Esophagus mucosa (tissue), 1 donor: ENCODE measurements at places on chromosomes 3 and 15. TPM values are rescaled to one million over a fixed set of nuclear protein-coding genes. Genes with fewer than 3 reads are reported as not detected.

DNA sequence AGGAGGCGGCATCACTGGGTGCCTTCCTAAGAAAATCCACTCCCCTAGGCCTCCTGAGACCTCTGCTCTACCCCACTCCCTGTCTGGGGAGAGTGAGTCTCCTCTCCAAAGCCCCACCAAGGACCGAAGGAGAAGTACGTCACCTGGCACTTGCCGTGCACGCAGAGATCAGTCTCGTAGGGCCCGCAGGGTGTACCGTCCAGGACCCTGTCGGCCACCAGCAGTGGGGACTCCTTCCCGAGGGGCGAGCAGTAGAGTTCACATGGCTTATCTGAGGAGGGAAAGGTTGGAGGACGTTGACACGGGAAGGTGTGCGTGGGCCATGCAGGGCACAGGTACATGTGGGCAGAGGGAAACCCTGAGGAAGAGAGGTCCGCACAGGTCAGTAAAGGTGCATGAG, 232.9 kb downstream of the ADAMTS17 start:
- no peak for ATAC-seq

DNA sequence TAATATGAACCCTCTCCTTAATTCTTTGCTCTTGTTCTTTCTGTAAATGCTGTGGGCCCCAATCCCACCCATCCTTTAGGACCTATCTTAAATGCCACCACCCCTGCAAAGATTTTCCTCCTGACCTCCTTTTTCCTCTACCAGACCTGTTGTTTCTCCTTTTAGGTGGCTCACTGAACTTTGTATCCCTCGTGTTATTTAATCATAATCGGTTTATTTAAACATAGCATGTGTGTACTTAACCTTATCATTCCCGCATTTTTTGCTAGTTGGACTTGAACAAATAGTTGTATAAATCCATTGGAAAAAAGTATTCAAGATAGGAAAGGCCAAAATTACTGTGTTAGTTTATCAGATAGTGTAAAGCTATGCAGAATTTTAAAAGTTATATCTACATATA, 988 bp upstream of the NFKBIZ start:
- no peak for ATAC-seq

DNA sequence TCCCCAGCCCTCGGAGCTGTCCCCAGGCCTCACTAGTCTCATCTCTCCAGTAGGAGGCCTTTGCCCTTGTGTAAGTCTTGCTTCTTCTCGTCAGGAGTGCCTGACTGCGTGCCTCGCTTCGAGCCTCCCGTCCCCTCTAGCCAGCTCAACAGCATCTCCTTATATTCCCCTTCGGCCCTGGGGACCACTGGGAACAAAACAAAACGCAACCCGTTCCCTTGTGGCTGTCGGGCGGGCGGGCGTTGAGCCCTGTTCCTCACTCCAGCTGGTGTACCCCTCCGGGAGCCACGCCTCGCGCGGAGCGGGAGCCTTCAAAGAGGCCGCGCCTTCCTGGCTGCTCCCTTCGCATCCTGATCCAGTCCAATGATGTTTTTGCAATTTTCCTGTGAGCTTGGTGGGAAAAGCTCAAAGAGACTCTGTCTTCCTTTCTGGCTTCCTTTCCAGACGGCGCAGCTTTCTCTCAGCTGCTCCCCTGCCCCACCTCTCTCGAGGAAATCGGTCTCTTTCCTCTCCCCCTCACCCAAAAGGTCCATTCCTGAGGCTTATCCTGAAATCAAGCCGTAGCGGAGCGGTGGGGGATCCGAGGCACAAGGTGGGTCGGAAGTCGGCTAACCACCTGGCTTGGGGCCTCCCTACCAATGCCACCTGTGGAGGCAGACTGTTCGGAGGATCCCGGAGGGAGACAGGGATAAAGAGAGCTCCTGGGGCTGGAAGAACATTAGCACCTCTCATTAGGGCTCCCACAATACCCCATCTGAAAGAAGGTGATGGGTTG, 33.4 kb upstream of the SRP14 start:
- ATAC-seq, result no peak

GRCh38 chr3:195255571-195256501, 15.1 kb downstream of the XXYLT1 start:
- ATAC-seq, result no peak

CACNA1D gene
- total RNA-seq, result 0.52 TPM

- ATAC-seq, result no peak
Observed at GRCh38 chr15:63264688-63265293, 12.6 kb upstream of the APH1B start.

TMIE gene
- total RNA-seq, result 1.6 TPM

DNA sequence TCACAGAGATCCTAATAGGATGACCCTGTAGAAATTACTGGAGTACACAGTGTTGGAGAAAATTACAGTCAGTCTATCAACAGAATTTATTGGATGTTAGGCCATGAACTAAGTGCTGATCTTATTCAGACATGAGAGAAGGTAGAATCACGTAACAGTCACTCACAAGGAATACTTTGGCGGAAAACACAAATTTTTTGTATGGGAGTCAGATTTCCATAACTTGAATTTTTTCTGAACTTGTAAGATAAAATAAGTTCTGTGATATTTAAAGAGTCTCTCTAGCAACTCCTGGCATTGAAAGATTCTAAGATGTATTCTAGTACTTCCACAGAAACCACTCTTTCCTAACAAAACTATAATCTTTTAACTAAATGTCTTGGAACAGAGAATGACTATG, 178.8 kb upstream of the MME start:
- no peak for ATAC-seq

ZNF620 gene
- total RNA-seq, result 0.56 TPM

GRCh38 chr3:73419179-73419803, 205.4 kb downstream of the PDZRN3 start:
- no peak for ATAC-seq

DNA sequence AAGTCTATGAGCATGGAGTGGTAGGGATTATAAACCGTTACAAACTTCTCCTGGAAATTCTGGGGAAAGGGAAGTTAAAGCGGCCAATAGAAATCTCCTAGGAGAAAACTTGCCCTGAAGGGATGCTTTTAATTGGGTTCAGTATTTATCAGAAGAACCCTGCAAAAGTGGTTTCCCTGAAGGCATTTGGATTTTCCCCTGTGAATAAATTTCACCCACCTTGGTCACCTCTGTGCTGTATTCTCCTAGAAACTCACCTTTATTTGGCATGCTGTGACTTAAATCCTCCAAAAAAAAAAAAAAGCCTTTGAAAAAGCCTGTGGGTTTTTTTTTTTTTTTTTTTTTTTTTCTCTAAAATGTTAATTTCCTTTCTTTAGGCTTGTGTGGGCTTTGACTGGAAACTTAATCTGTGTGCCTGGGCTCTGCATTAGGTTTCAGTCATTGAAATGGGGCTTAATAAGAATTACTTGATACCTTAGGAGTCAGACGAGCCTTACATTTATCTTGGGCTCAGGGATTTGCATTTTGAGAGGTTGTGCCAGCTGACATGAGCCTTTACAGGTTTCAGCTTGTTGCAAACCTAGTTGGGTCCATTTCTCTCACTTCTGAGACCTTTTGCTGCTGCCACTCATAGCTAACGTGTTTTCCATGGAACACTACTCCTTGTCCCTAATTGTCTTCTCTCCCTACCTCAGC, 22.0 kb downstream of the TGFBR2 start:
- ATAC-seq, result peak; percentile 28

RAF1 gene
- 57.3 TPM for total RNA-seq

TIGIT gene
- total RNA-seq, result 0.08 TPM

DNA sequence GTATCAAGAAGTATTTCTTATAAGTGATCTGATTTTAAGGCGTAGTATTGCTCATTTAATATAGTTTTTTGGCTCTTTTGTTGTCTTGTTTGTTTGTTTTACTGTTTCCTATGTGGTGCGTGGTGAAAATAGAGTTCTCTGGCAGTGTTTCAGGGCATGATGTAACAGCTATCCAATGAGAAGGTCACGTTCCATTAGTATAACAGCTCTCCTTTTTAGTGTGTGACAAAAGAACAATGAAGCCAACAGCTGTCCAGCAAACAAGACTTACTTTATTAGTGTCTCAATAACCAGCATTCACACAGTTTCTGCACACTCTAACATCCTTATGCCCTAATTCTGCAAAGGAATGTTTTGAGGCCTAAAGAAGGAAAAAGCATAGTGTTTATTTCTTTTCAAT, 127.9 kb downstream of the SLC25A26 start:
- ATAC-seq, result no peak

DNA sequence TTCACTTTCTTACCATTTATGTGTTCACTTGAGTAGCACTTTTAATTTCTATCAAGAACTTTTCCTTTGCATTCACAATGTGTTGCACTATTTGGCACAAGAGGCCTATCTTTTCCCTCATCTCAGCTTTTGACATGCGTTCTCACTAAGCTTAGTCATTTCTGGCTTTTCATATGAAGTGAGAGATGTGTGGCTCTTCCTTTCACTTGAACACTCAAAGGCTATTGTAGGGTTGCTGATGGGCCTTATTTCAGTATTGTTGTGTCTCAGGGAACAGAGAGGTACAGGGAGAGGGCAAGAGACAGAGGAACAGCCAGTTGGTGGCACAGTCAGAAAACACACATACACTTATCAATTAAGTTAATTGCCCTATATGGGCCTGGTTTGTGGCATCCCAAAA, 127.4 kb upstream of the MLF1 start:
- no peak for ATAC-seq

KAT2B gene
- 30.7 TPM for total RNA-seq

DNA sequence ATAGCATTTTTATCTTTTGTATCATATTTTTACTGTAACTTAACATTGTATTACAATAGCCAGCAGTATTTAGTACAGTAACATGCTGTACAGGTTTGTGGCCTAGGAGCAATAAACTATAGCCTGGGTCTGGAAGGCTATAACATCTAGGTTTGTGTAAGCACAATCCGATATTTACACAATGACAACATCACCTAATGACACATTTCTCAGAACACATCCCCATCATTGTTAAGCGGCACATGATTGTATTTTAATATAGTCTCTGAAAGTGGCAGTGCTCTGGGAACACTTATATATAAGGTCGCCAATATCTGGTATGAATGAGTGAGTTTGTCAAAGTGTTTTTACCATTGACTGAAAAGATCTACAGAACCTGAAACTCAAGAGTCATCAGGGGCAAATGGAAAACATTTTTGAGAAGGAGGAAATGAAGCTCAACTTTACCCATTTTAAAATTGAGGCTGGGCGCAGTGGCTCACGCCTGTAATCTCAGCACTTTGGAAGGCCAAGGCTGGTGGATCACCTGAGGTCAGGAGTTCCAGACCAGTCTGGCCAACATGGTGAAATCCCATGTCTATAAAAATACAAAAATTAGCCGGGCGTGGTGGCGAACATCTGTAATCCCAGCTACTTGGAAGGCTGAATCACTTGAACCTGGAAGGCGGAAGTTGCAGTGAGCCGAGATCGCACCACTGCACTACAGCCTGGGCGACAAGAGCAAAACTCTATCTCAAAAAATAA, 38.8 kb upstream of the TNFSF10 start:
- ATAC-seq, result peak; percentile 83

DNA sequence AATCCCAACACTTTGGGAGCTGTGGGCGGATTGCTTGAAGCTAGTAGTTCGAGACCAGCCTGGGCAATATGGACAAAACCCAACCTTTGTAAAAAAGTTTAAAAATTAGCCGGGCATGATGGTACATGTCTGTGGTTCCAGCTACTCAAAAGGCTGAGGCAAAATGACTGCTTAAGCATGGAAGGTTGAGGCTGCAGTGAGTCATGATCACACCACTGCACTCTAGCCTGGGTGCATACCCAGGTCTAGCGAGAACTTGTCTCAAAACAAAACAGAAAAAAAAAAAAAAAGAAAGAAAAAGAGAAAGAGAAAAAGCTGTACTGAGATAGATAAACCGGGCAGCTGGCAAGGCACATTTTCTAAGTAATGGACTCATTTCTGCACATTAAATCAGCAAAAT, 10.6 kb downstream of the ARPP19 start:
- ATAC-seq, result peak; percentile 97

GRCh38 chr3:48038971-48039481, 22.8 kb upstream of the MAP4 start:
- no peak for ATAC-seq

DNA sequence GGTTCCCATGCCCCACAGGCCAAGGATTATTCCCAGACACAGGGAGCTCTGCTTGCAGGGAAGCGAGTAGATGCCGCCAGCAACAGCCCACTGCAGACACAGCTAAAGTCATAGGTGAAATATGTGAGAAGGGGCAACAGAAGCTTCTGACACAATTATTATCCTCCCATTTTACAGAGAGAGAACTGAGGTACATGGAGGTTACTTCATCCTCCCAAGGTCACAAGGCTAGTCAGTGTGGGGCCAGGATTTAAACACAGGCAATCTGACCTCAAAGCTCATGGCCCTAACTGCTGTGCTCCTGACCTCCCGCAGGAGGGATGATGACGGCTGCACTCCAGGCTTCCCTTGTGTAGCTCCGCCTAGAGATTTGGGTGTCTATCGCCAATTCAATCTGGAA, 15.7 kb upstream of the FSIP1 start:
- ATAC-seq, result no peak

SLC25A36 gene
- total RNA-seq, result 17.5 TPM

DNA sequence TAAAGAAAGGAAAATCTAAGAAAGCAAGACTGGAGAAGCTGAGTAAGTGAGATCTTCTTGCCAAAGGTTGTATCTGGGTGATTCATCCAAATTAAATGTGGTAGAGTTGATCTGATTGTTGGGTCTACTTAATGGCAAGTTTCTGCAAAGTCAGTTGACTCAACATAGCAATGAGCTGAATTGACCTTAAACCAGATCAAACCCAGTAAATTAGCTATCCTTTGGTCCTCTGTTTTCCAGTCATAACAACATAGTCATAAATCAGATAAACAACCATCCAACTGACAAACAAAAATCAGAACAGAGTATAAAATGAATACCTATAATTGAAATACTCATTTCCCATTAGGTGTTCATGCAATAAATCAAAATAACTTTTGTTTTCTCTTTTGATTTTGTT, 142.6 kb upstream of the CFAP20DC start:
- peak; percentile 85 for ATAC-seq

SMAD3 gene
- total RNA-seq, result 35.6 TPM

GRCh38 chr15:94230883-94231722, at the start of gene MCTP2:
Gene MCTP2, plus strand, starts transcription at chr15:94231561. Its CDS starts 66,705 bp downstream, at chr15:94298266.
- peak; percentile 97 for ATAC-seq

GRCh38 chr15:91514147-91514546, 339.4 kb upstream of the SLCO3A1 start:
- ATAC-seq, result no peak

DNA sequence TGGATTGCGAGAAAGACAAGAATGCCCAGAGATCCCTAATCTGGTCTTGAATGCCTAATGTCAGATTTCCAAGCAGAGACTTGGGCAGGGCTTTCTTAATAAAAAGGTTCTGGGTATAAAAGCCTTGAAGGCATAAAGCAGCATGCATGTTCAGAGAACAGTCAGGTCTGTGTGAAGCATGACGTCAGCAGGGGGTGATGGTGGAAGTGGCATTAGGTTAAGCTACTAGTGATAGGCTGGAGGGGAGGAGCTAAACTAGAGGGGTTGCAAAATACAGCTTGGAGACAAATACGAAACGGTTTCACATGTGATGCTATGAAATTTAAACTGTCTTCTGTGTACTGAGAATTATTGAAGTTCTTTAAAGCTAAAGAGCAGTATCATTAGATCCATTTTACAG, 125.6 kb downstream of the VPS8 start:
- no peak for ATAC-seq

- ATAC-seq, result peak; percentile 99
Observed at GRCh38 chr3:100269410-100270214, 8.8 kb downstream of the TBC1D23 start.

SH2D7 gene
- total RNA-seq, result not detected
